ENCODE measurements at places on chromosomes 13 and 19.
A peak's percentile ranks its signal among the peaks of the same experiment; 100 is the strongest.

DNA sequence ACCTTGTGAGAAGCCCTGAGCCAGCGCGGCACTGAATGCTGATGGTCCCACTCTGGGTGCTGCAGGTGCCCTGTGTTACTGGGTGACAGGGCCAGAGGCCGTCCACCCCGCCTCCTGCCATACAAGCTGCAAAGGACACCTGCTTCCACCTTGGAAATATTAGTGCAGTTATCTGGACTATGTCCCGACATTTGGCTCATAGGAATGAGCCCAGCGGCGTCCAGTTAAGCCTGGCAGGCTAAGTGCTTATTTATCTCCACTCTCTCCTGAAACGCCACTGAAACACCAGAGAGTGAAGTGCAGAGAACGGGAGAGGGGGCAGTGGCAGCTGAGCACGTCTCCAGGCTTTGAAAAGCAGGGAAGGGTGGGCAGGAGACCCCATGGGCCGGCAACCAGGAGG, 145.8 kb downstream of the KDM4B start:
- DNase-seq = no peak

DNA sequence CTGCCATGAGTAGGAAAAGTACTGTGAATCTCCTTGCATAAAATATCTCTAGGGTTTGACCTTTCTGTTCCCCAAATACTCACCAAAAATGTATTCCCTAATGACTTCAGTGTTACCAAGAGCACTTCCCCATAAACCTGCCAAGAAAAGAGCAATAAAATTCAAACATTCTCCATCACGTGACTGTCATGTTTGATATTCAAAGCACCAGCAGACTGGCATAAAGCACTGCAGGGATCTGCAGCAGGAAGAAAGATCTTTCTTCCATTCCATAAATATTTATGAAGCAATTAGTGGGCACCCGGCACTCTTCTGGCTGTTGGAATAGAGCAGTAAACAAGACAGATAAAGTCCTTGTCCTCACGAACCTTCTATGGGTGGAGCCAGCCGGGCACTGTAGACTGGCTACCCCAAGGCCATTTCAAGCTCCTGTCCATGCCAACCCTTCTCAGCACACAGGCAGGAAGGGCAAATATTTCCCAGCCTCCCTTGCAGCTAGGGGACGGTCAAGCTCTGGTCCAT, 20.3 kb downstream of the PLA2G4C start:
- no peak for DNase-seq

- peak; percentile 63 for DNase-seq
Observed at GRCh38 chr19:46784262-46785053, 3.9 kb downstream of the SLC1A5 start.

DNA sequence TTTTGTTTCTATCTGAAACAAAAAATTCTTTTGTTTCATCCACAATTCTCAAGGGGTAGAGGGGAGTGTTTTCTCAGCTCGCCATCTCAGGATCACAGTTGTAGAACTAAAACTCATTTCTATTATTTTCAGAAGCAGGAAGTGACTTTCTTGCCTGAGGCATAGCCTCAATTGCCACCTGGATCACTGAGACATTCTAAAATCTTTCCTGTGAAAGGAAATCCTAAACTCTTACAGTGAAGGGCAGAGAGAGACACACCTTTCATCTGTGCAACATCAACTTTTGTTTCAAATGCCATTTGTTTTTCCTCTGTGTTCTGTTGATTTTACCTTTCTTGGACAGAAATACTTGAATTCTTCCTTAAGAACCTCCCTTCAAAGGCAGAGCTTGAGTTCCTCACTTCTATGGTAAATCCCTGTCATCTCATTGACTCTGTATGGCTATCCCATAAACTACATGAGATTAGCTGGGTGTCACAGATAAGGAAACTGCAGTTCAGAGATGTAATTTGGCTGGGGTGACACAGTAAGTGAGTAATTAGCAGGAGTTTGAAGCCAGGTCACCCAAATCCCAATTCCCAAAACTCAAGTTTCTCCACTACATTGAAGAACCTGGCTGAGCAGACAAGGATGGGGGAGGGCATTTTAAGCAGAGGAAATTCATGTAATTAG, 224.4 kb upstream of the HTR2A start:
- DNase-seq = no peak

DNA sequence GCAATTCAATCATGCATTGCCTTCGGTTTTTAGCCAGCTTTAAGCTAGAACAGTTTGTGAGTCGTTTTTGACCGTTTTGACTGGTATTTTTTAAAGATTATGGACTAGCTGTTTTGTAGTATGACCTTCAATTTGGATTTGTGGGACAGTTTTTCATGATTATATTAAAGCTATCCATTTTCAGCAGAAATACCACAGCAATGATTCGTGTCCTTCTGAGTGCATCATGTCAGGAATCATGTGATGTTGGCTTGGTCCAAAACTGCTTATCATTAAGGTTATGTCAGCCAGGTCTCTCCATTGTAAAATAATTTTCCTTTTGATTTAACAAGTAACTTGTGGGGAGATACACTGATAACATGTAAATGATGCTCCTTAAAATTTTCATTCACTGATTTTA, 229.0 kb downstream of the POSTN start:
- no peak for DNase-seq

GRCh38 chr19:12794971-12795381, 3.7 kb downstream of the JUNB start:
- DNase-seq = no peak

GRCh38 chr19:6402837-6403608, 10.1 kb upstream of the GTF2F1 start:
- DNase-seq = no peak

DNA sequence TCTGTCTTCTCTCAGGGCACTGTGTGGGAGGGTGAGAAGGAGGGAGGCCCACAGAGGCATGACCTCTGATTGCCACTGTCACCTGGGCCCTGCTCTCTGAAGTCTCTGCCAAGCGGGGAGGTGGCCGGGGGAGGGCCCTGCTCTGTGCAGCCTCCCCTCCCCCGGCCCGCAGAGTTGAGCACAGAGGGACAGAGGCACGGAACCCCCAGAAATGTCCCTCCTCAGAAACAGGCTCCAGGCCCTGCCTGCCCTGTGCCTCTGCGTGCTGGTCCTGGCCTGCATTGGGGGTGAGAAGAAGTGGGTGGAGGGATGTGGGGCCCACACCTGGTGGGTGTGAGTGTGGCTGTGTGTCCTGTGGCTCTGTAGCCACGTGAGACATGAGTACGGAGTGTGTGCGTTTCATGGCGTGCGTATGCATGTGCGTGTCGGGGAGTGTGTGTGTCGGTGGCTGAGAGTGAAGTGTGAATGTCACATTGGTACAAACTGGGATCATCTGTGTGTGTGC, at the start of gene APOC4:
TSS of gene APOC4 (plus strand) at position 171 of the 505 bp plus-strand sequence. CDS start at position 212, 41 bp downstream.
- no peak for DNase-seq

GRCh38 chr13:27919659-27919933, 204 bp upstream of the PDX1 start:
- DNase-seq = no peak

DNA sequence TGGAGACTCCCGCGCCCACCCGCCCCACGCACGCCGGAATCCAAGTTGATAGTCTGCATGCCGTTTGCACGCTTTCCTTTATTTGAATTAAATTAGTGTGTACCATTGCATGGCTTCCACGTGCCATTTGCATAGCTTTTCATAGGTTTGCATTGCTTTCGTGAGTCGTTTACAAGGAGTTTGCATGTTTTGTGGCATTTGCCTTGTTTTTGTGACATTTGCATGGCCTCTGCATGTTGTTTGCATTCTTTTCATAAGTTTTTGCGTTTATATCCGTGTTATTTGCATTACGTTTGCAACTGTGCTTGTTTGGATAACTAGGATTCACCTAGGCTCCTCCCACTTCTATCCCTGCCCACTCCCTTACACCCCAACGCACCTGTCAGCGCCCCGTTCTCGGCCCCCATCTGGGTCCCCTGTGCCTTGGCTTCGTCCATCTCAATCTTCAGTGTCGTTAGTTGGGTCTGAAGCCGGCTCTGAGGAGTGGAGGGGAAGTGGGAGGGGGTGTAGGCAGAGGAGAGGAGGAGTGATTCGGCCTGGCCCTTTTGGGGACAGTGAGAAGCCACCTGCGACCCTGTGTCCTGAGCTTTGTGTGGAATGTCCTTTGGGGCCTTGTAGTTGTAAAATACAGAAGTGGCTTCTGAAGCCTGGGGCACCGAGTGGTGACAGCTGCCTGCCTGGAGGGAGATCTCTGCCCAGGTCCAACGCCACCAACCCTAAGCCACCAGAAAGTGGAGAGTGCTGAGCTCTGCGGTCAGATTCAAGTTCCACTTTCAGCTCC, 2.4 kb downstream of the CCDC194 start:
- DNase-seq = peak; percentile 27

DNA sequence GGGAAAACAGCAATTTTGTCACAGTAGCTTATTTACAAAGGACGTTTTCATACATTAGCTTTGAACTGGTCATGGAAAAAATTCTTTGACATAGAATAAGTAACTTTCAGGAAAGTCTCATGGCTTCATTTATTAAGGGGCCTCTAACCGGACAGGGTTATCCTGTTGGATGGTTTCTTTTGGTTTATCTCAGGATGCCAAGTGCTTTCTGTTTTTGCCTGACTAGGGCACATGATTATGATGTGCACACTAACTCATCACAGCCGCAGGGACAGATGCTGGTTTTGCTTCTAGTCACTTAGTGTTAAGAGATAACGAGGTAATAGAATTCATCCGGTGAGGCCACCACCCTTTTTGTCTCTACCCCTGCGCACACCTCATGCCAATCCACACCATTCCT, 53.0 kb downstream of the TGDS start:
- no peak for DNase-seq

Data from CD14-positive monocyte (primary cell).